Fibroblast of villous mesenchyme (primary cell): ENCODE measurements at places on chromosomes 1 and 21. TPM values are rescaled to one million over a fixed set of nuclear protein-coding genes. Genes with fewer than 3 reads are reported as not detected.
A peak's percentile ranks its signal among the peaks of the same experiment; 100 is the strongest.

DNA sequence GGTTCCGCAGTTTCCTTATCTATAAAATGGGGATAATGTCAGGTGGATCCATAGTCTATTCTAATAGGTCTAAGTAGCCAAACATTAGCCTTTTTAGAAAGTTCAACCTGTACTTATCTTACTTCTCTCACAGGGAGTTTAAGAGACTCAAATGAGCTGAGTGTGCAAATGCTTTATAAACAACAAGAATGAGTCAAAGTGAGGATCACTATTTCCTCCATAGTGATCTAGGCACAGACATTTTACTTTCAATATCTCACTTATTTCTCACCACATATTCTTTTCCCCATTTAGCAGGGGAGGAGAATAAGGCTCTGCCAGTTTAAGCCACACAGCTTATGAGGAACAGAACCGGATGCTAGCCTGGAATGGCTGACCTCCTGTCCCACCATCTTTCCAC, 92.1 kb upstream of the LMO4 start:
- no peak for DNase-seq

- DNase-seq, result no peak
Measured at GRCh38 chr1:231940701-231941100, 314.1 kb downstream of the DISC1 start.

DNA sequence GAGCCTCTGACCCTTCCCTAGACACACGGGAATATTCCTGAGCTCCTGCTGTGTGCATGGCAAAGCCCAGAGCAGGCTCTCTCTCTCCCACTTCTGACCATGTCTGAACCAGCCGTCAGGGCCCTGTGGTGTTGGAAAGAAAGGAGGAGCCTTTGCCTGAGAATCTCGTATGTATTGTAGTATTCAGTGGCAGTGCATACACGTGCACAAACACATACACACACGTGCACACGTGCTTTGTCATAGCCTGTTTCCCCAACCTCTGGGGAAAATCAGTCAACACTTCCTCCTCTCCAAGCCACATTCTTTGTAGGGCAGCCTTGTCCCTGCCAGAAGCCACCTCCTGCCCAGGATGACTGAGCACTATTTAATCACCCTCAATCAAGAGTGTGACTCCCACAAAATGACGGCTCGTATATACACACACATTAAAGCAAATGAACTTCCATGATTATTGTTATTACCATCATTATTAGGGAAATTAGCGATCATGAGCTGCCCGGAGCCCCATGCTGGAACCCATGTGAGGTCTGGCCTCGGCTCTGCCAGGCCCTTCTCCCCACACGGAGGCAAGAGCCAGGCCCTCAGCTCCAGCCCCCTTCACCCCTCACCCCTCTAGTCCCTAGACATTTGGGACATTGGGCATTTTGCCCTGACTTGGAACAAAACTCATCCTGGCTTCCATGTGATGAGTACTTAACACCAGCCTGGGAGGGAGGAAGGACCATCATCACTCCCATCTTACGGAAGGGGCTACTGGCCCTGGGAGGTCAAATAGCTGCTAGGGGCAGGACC, 331.9 kb downstream of the NPHP4 start:
- DNase-seq, result no peak

DNA sequence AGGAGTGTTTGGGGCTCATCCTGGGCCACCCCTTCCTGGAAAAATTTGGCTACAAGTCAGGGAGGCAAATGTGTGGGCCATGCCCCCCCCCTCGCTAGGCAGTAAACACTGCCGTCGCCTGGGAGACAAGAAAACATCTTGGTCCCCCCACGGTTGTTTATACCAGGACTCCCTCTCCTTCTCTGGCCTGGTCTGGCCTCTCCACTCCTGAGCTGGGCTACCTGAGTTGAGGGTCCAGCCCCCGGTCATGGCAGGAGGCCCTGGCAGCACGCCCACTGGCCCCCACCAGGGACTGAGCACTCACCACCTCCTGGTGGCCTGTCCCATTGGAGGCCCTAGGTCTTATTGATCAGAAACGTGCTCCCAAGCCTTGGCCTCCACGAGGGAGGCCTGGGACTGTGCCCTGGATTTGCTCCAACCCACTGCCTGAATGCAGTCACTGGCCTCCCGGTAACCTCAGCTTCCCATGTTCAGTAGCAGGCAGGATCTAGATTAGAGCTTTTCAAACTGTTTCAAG, 15.8 kb downstream of the KCNQ4 start:
- DNase-seq, result peak; percentile 16

- no peak for DNase-seq
Measured at GRCh38 chr1:231743966-231744365, 117.4 kb downstream of the DISC1 start.

DNA sequence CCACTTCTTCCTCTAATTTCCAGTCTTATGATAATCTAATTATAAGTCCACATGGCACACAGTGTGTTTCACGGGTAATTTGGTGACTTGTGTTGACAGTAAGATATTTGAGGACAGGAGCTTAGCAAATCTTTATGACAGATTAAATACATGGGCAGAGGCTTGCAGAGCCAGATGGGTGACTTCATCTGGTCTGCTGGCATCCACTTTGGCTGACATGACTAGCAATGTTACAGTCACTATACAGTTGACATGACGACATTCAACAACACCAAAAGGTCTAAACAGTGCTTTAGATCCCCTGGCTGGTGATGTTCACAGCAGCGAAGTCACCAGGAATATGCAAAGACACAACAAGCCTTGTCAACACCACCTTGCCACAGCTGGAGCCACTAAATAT, 147.2 kb downstream of the ETS2 start:
- no peak for DNase-seq

DNA sequence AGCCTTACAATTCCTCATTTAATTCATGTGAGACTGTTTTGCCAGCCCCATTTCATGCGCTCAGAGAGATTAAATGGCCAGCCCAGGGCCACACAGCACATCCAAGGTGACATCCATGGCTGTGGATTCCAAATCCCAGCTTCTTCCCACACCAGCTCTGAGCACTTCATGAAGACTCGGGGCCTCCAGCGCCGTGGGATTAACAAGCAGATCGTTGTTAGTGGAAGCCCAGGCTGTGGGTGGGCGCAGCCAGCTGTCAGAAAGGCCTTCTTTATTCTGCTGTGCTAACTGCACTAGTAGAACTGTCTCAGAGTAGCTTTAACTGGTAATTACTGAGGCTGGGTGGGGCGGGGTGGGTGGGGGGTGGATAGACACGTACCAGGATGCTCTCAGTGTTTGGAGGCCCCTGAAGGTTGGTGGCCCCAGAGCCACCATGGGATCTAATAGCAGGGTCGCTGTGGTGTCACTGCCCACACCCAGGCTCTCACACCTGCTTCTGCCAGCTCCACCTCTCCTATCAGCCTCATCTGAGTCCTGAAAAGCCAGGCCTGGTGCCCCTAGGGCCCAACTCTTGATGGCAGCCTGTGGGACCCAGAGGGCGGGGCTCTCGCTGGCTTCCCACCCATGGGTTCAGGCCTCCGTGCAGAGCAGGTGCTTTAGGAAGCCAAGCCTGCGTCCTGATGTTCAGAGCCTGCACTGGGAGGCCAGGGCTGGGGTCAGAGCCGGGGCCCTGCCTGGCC, 3.4 kb downstream of the BMP8A start:
- no peak for DNase-seq

DNA sequence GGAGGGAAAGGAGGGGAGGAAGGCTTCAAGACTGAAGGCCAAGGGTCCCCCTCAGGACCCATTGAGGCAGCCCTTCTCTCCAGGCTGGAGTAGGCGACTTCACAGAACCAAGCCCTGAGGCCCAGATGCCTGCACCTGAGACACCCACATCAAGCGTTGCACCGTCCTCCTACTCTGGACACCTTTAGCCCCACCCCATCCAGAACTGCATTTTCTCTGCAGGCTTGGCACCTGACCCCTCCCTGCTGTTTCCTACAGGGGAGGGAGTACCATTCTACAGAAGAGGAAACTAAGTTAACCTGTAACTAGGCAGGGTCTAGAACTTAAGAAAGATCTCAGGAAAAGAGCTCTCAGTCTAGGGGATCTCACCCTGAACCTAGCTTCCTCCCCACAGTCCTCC, 12.0 kb downstream of the PEF1 start:
- no peak for DNase-seq

GRCh38 chr1:18629659-18630510, 761 bp upstream of the PAX7 start:
- DNase-seq, result no peak

- peak; percentile 91 for DNase-seq
Measured at GRCh38 chr1:84603941-84604830, 29.9 kb upstream of the CTBS start.

- no peak for DNase-seq
Measured at GRCh38 chr1:174958396-174958795, 41.4 kb upstream of the CACYBP start.

GRCh38 chr1:6273380-6273891, 12.5 kb upstream of the GPR153 start:
- peak; percentile 63 for DNase-seq

- peak; percentile 97 for DNase-seq
Measured at GRCh38 chr21:26140164-26140579, 30.4 kb downstream of the APP start.

GRCh38 chr1:239388578-239388977, 2.2 kb downstream of the CHRM3 start:
- no peak for DNase-seq

DNA sequence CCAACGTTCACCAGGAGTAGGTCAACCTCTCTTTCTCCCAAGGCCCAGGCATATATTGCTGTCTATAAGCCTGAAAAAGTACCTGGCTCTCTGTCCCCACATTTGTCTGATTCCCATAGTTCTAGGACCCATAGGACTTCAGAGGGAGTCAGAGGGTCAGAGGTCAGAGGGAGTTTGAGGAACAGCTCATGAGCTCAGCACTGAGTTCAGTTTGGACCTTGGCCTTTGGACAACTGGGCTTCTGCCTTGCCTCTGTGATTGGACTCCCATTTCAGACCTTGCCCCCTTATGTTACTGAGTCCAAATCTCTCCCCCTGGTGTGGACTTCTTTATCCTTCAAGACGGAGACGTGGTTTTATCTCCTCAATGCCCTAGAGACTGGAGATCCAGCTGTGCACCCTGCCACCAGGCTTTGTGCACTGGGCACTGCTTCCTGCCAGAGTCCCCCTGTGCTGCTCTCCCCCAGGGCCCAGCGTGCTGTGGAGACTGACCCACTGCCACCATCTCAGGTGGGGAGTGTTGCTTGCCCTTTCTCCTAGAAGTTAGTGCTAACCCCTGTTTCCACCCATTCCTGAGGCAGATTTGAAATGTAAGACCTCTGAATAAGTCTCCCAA, 3.2 kb downstream of the CTSE start:
- no peak for DNase-seq

DNA sequence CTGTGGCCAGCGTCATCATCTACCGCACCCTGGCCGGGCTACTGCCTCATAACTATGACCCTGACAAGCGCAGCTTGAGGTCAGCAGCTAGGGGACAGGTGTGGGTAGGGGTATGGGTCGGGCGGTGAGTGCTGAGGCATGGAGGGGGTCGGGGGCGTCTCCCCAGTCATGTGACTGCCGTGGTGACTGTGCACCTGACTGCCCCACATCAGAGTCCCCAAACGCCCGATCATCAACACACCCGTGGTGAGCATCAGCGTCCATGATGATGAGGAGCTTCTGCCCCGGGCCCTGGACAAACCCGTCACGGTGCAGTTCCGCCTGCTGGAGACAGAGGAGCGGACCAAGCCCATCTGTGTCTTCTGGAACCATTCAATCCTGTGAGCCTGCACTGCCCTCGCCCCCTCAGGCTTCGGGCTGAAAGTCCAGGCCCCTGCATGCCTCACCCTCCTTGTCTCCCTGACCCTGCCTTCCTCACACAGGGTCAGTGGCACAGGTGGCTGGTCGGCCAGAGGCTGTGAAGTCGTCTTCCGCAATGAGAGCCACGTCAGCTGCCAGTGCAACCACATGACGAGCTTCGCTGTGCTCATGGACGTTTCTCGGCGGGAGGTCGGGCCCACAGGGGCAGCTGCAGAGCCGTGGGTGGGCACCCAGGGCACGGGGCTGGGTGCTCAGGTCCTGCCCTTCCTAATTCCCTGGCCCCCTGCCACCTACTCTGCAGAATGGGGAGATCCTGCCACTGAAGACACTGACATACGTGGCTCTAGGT, 13.5 kb downstream of the PSRC1 start:
- DNase-seq, result no peak

- DNase-seq, result peak; percentile 92
Measured at GRCh38 chr1:206430031-206430983, 40.0 kb upstream of the IKBKE start.

DNA sequence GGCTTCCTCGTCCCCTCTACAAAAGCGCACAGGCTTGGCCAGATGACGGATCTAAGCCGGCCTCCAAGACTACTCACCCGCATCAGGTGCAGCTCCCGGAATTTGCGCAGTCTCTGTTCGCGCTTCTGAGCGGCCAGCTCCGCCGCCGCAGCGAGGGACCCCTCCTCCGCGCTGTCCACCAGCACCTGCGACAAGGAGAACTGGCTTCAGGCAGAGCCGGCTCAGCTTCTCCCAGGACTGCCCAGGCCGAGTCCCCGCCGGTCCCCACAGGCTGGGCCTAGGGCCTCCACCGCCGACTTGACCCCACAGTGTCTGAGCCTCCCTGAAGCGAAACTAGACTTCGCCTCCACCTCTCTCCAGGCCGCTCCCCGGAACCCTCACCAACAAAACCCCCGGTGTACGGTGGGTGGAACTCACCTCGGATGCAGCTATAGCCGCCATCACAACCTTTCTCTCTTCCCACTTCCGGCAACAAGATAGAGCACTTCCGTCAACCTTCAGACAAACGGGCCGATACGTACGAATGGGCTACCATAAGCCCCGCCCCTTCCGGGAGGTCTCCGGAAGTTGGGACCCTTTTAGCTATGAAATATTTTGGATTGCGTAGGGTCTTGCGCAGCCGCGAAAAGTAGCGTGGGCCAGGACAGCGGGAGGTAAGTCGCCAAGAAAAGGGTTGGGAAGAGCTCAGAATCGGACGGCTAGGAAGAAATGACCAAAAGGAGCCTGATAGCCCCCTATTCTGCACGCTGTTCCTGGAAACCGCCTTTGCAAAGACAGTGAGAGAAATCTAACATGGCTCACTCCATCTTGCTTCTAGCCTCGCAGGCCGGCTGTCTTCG, at the start of gene SYF2:
SYF2 (minus strand) TSS at position 476 of the 839 bp plus-strand sequence; CDS start at position 441, 35 bp downstream.
- DNase-seq, result peak; percentile 93

DNA sequence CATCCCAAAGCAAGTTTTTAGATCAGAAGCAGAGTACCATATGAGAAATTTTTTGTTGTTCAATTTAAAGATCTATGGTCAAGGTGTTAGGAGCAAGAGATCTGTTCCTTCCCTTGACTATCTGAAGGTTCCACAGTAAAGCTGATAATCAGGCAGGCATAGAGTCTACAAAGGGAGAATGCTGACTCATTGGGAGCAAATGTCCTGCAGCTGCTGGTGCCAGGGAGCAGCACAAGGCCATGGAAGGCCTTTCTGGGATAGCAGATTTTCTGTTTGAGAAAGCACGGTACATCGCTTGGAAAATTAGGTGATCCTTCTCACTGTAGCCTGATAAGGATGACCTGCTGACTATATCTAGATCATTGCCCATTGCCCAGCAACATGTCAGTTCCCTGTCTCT, 210.1 kb upstream of the C1orf87 start:
- DNase-seq, result no peak

GRCh38 chr1:84973498-84974334, 23.2 kb downstream of the MCOLN2 start:
- DNase-seq, result peak; percentile 66

ZBTB21 gene
- total RNA-seq, result 18.7 and 19.0 TPM in 2 replicates

CELA3A gene
- not detected in 2 replicates for total RNA-seq

TMEM240 gene
- total RNA-seq, result 2.2 and 2.3 TPM in 2 replicates

CD84 gene
- not detected in 2 replicates for total RNA-seq

EPHA10 gene
- total RNA-seq, result under 0.01 TPM in 1 of 2 replicates, not detected in the other

SYTL1 gene
- under 0.01 and 0.32 TPM in 2 replicates for total RNA-seq

NEK2 gene
- total RNA-seq, result 10.0 and 17.7 TPM in 2 replicates

TNNI3K gene
- total RNA-seq, result 1.3 TPM in 1 of 2 replicates, not detected in the other
